ENCODE measurements at places on chromosomes 13 and 19.

DNA sequence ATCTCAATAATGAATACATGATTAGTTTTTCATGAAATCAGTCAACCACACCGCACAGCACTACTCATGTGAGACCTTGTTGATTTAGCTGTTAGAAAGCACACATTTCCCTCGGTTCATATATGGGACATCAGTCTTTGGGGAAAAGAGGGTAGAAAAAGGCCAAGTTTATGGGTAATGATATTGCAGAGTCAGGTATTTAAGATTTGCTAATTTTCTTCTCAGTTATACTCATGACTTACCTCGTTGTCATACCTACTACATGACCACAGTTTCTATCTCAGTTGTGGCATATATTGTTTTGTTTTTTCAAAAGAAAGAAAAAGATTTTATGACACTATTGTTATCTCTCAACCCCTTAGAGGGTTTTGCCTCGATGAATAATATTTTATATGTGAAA, 165.6 kb downstream of the POU4F1 start:
- DNase-seq: no peak

DNA sequence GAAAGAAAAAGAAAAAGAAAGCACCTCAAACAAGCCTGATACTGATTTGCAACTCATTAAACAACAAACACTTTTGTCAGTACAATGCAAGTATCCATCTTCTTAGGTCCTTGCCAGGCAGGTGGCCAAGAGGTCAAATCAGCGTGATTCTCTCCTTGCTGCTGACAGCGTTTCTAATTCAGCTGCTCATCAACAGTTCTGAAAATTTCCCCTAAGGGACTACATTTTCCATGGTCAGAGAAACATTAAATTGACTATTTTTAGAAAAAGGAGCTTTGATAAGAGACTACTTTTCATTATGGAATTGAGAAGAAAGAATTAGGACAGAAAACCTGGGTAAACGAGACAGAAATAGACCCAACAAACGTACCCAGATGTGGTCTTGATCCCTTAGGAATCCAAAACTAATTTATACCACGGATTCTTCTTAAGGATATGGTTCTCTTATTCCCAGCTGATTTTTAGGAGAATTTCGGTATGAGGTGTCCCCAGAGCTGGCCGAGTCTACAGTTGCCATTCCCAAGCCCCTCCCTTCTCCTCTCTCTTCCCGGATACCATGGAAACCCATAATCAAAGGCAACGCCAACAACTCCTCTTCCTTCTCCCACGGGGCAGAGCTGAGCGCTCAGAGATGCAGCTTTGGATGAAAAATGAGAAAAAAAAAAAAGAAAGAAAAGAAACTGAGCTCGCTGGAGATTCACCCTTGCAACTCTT, 29.5 kb upstream of the CEBPG start:
- DNase-seq: no peak

- no peak for DNase-seq
Measured at GRCh38 chr19:16876904-16877361, 11.9 kb upstream of the F2RL3 start.

DNA sequence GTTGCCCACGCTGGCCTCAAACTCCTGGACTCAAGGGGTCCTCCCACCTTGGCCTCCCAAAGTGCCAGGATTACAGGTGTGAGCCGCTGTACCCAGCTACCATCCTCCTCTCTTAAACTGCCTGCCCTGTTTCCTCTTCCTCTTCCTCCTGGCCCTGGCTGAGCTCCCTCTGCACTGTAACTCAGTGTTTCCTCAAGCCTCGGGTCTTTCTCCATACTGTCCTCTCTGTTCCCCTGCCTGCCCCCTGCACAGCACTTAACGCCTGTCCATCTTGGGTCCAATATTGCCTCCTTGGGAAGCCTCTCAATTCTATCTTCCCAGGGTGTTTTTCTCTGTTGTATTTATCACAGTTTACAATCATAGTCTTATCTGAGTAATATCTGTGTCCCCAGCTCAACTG, 6.1 kb downstream of the LIPE start:
- DNase-seq: no peak

DNA sequence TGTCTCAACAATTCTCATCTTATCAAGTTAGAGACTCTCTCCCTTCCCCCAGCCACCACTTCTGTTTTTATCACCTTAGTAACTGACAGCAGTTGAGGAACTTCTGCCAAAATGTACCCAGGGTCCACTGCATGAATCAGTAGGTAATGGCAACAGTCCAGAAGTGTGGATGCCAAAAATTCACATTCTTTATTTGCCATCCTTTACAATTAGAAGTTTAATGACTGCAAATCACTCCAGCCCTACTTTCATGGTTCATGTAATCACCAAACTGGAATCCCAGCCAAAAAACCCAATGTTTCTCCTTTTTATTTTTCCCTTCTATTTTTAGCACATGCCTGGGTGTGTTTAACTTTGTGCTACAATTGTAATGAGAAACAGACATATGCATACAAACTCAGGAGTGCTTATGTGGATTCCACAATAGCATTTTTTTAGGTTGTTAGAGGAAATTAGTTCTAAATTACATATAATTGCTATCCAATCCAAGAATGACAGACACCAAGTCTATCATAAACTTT, 243.5 kb downstream of the RGCC start:
- DNase-seq: no peak

GRCh38 chr19:56896095-56896494, 55.6 kb upstream of the PEG3 start:
- DNase-seq: no peak

DNA sequence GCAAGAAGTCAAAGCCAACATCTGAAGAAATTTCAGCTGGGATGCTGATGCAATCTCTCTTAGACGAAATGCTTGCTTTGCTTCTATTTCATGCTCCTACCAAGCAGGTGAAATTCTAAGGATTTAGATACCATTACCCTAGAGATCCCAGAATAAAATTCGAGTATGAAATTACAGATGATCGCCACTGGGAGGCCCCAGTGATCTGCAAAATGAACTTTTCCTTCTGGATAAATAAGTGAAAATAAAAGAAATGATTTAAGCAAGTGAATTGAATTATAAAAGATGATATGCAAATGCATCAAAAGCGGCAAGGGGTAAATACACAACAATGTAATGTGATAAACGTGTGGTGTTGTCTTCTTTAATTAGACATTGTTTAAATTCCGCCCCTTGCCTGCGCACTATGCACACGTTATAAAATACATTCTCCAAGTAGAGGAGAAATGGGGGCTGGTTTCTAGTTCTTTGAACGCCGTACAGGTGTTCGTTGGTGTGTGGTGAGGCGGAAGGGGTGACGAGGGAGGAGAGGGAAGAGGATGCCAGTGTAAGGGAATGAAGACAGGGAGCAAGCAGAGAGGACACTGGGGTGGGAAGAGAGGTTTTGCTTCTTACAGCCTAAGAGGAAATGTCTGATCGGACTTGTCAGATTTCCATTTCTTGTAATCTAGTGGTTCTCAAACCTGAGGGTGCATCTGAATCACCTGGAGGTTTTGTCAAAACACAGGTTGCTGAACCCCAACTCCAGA, 58.0 kb downstream of the ERCC5 start:
- DNase-seq: no peak

DNA sequence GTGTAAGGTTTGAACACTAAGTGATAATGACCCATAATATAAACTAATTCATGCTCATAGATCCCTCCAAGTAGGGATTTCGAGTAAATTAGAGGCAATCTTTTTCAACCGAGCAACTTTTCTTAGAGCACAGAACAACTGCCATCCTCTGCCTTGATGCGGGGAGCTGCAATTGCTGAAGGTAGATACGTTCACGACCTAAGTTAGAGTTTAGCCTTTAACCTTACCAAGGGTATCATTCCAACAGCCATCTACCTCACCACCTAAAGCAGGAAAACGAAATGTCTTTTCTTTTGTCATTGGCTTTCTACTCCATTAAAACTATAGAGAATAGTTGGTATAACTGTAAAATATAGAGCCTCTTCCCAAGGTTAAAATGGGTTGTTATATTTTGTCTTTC, 42.2 kb upstream of the NBEA start:
- DNase-seq: no peak

- DNase-seq: no peak
Measured at GRCh38 chr13:49220856-49221589, 885 bp downstream of the MLNR start.

Data from effector memory CD8-positive, alpha-beta T cell (primary cell).